Stomach (tissue), 19 donors: ENCODE measurements at places on chromosomes 1 and 21.

- H3K4me1 ChIP-seq = peaks cover 9% of the 10 kb centered on the region
- H3K4me3 ChIP-seq = no peak overlapping the region
- H3K27ac ChIP-seq = no peak overlapping the region
Observed at GRCh38 chr1:166980383-166980782, 5.0 kb upstream of the ILDR2 start.

DNA sequence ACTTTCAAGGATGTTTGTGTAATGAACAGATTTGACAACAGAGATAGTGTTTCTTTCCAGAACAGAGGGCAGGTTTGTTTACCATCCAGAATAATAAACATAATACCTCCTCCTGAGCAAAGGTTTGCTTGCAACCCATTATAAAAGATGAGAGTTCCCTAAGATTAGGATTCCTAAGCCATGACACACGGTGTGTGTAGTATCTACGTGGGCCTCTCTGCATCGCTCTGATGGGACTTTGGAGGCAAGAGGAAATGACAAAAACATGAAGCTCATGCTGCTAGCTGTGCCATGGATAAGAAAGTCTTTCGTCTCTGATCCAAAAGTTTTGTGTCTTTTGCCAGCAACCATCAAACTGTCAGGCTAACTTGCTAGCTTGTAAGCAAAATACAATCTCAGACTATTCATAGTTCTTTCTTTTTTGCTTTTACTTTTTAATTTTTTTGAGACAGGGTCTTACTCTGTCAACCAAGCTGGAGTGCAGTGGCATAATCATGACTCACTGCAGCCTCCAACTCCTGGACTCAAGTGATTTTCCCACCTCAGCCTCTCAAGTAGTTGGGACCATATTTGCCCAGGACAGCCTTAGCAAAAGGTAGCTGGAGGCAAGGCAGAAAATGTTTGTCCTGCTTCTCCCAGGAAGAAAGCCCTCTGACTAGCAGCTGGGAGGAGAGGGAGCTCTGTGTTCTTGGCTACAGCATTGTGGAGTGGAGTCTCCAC is 81.1 kb downstream of the LHX4 start:
- DNase-seq = no peak
- no peak overlapping the region for H3K4me3 ChIP-seq
- H3K4me1 ChIP-seq = no peaks in the 10 kb centered on the region
- H3K27ac ChIP-seq = no peak overlapping the region
- no peaks in the 10 kb centered on the region for H3K27me3 ChIP-seq

DNA sequence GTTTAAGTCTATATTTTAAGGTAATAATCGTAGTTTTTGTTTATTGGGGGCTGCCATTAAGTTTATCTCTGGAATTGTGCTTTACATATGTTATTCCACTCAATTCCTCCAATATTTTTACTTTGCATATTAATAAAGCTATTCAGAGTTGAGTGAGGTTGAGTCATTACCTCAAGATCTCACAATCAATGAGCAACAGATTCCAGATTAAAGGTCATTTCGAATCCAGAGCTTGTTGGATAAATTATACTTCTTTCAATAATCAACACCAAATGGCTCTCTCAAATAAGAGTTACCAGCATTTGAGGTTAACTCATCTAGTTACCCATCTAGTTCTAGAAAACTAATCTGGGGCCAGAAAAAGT is 16.7 kb downstream of the RGS4 start:
- H3K27ac ChIP-seq = no peak overlapping the region
- H3K4me3 ChIP-seq = no peak overlapping the region
- no peaks in the 10 kb centered on the region for H3K27me3 ChIP-seq
- H3K4me1 ChIP-seq = no peaks in the 10 kb centered on the region

- peak overlapping the region; percentile 81 for H3K27ac ChIP-seq
- H3K27me3 ChIP-seq = peaks cover 11% of the 10 kb centered on the region
- H3K4me3 ChIP-seq = no peak overlapping the region
- peak; percentile 87 for DNase-seq
- H3K4me1 ChIP-seq = peaks cover 14% of the 10 kb centered on the region
Observed at GRCh38 chr21:43287111-43287760, 118.4 kb downstream of the CRYAA start.

DNA sequence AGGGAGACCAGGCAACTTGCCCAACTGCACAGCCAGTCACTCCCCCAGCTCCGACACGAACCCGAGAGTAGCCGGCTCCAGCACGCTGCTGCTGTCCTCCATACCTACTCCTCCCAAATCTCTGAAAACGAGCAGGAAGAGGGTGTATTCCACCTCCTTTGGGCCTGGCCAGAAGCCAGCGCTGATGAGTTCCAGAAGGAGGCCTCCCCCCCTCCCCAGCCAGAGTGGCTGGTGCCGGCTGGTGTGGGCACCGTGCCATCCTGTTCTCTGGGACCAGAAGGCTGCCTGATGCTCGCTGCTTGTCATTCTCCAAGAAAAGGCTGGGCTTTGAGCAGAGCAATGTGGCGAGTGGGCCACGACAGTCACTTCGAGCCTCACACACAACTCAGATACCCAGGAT is 22.2 kb downstream of the KCNN3 start:
- H3K4me1 ChIP-seq = no peaks in the 10 kb centered on the region
- DNase-seq = no peak
- no peak overlapping the region for H3K4me3 ChIP-seq
- H3K27ac ChIP-seq = no peak overlapping the region

DNA sequence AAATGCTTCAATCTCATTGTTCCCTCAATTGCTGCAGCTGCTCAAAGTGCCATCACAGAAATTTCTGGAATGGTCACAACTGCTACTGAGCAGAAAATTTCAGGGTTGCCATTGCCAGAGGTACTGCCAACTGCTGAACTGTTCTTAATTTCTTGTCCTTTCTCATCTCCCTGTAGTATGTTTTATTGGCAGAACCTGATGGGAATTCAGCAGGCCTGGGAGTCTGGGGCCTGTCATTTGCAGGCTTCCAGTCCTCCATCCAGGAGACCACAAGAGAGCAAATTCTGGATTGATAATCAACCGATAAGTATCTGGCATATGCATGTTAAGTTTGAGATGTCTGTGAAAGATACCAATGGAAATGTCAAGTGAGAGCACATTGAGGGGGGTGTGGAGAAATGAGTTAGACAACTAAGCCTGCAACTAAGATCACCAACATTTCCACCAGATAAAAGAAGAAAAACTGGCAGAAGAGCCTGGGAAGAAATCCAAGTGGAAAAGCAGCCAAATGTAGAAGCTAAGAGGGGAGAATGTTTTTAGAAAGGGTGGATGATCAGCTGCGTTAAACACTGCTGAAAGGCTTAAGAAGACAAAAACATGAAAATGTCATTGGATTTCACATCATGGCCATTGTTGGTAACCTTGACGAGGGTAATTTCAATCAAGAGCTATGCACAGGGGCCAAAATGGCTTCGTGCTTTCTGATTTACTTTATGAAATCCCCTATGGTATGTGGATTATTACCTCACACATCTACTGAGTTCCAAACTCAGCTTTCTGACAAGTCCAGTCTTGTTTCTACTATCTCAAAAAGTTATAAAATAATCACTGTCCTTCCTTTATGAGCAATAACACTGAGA is 648.1 kb downstream of the PLPP3 start:
- H3K27me3 ChIP-seq = no peaks in the 10 kb centered on the region
- no peak for DNase-seq
- H3K4me1 ChIP-seq = no peaks in the 10 kb centered on the region
- H3K36me3 ChIP-seq = no peaks in the 10 kb centered on the region

DNA sequence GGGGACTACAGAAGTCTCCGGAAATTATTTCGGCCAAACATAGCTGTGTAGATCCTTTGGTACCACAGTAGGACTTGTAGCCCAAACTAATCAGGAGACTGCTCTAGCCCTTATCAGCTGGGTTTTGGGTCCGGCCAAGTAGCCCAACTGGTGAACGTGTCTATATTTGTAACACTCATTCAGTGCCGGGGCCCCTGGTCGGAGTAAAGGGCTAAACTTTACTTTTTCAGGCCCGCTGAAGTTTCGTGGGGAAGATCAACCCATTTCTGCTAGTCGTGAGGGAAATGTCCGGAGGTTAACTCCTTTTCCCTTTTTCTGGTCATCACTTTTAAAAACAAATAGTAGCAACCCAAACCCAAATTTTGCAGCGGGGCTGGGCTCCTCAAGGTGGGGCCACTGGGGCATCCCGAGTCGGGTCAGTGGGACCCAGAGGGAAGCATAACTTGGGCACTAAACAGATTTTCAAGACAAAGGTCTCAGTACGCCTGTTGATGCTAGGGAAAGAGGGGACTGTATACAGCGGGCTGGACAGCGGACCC is 1.7 kb downstream of the LHX9 start:
- H3K27ac ChIP-seq = no peak overlapping the region
- DNase-seq = no peak
- H3K4me3 ChIP-seq = no peak overlapping the region
- peaks cover 69% of the 10 kb centered on the region for H3K4me1 ChIP-seq
- peaks cover 99% of the 10 kb centered on the region for H3K27me3 ChIP-seq
- no peaks in the 10 kb centered on the region for H3K36me3 ChIP-seq

DNA sequence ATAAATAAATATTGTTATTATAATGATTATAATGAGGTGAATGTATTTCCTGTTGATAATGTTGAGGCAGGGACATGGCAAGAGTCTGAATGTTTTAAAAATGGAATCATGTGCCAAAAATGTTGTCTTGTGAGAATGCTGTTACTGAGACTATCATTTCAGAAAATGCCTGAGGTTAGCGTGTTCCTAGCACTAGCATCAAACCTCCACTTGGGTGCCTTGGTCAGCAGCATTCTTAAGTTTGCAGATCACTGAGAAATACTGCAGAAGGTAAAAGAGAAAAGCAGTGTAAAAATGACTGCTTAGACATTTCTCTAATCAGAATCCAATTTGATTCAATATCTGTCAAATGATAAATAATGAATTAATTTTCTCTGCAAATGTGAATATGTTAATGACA is 50.8 kb downstream of the OLFM3 start:
- no peaks in the 10 kb centered on the region for H3K4me1 ChIP-seq
- DNase-seq = peak; percentile 4
- no peak overlapping the region for H3K27ac ChIP-seq
- no peak overlapping the region for H3K4me3 ChIP-seq
- H3K36me3 ChIP-seq = no peaks in the 10 kb centered on the region

GRCh38 chr1:25744140-25744581 is 55.8 kb upstream of the SELENON start:
- H3K27ac ChIP-seq = peak overlapping the region; percentile 65
- no peaks in the 10 kb centered on the region for H3K27me3 ChIP-seq
- peaks cover 48% of the 10 kb centered on the region for H3K4me1 ChIP-seq
- DNase-seq = peak; percentile 69
- no peak overlapping the region for H3K4me3 ChIP-seq

GRCh38 chr1:99728494-99729235 is 37.8 kb downstream of the FRRS1 start:
- H3K27me3 ChIP-seq = no peaks in the 10 kb centered on the region
- H3K4me1 ChIP-seq = no peaks in the 10 kb centered on the region
- no peak overlapping the region for H3K4me3 ChIP-seq
- peak overlapping the region; percentile 30 for H3K27ac ChIP-seq
- DNase-seq = peak; percentile 12

GRCh38 chr1:41238311-41238988 is 3.7 kb downstream of the SCMH1 start:
- no peak for DNase-seq
- H3K27ac ChIP-seq = no peak overlapping the region
- peaks cover 76% of the 10 kb centered on the region for H3K4me1 ChIP-seq
- H3K27me3 ChIP-seq = no peaks in the 10 kb centered on the region
- H3K36me3 ChIP-seq = no peaks in the 10 kb centered on the region

DNA sequence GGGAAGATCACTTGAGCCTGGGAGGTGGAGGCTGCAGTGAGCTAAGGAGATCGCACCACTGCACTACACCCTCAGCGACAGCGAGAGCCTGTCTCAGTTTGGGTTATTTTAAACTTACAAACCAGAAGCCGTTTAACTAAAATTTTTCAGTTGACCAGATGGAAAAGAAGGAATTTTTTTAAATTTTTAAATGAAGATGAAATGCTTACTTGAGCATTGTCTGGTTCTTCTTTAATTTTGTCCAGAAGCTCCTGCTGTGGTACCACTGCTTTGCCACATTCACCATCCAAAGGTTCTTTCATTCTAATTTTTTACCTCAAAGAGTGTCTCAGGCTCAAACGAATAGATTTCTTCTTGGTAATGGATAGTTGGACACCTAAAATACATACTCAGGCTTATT is 1.4 kb downstream of the ZMYM6 start:
- DNase-seq = no peak
- peaks cover 16% of the 10 kb centered on the region for H3K36me3 ChIP-seq
- H3K4me3 ChIP-seq = peak overlapping the region; percentile 67
- H3K27me3 ChIP-seq = no peaks in the 10 kb centered on the region
- no peak overlapping the region for H3K27ac ChIP-seq
